NCI-H524 treated with DMSO at 0.1 percent for 48 hours (cell line): ENCODE measurements at places on chromosomes 12 and 14.

GRCh38 chr12:46390881-46391280, 18.3 kb upstream of the SLC38A2 start:
- DNase-seq: no peak

- DNase-seq: no peak
These were observed 155.5 kb downstream of the SYT1 start for GRCh38 chr12:79020106-79020505.

DNA sequence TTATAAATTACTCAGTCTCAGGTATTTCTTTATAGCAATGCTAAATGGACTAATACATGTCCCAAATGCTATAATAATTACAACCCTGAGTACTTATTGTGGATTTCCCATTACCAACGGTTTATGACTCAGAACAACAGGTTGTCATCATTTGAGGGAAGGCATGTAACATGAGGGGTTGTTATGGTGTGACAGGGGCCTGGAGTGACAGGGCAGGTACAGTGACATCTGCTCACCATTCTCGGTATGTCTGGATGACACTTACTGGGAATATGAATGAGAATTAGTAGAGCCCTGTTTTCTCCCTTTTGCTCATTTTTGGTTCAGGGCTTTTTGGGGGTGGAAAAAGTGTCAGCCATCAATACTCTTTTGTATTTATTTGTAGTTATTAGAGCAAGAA, 36.2 kb upstream of the FERMT2 start:
- peak; percentile 22 for DNase-seq

DNA sequence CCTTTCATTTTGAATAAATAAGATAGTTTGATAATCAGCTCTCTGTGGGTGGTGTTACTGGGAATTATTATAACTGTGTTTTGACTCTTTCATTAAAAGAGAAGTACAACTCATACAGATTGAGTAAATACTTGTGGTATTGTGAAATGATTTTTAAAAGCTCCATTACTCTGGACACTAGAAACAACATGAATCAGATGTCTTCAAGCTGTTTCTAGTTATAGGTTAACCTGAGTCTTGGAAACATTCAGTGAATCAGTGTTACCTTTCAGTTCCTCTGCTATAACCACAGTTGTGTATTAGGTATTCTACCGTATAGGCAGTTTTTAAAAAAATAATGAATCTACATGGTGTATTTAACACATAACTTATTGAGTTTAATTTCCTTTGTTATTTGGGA, 128.4 kb upstream of the SSTR1 start:
- no peak for DNase-seq

DNA sequence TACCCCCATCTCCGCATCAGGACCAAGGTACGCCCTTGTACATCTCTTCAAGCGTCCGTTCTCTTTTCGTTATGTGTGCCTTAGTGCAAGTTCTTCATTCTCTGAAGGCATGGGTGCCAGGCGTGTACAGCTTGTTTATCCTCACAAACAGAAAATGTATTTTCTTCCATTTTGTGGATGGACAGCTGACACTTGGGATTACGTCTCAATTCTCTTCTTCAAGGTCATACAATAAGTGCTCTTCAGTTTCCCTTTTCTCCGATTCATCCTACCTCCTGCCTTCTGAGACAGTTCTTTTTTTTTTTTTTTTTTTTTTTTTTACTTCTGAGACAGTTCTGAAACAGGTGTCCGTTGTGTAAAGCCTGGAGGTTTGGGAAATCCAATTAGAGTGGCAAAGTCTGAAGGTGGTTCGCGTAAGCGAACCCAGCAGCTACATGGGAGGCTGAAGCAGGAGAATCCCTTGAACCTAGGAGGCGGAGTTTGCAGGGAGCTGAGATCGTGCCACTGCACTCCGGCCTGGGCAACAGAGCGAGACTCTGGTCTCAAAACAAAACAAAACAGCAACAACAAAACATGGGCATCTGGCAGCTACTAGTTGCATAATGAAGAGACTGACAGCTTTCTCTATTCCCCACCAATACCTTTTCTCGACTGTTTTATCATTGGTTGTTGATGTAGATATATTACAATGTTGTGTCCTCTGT, 734 bp downstream of the COX6A1 start:
- DNase-seq: no peak

GRCh38 chr12:95462081-95462480, 11.9 kb upstream of the METAP2 start:
- DNase-seq: no peak

GRCh38 chr12:117013726-117014125, 85.5 kb downstream of the TESC start:
- DNase-seq: no peak

DNA sequence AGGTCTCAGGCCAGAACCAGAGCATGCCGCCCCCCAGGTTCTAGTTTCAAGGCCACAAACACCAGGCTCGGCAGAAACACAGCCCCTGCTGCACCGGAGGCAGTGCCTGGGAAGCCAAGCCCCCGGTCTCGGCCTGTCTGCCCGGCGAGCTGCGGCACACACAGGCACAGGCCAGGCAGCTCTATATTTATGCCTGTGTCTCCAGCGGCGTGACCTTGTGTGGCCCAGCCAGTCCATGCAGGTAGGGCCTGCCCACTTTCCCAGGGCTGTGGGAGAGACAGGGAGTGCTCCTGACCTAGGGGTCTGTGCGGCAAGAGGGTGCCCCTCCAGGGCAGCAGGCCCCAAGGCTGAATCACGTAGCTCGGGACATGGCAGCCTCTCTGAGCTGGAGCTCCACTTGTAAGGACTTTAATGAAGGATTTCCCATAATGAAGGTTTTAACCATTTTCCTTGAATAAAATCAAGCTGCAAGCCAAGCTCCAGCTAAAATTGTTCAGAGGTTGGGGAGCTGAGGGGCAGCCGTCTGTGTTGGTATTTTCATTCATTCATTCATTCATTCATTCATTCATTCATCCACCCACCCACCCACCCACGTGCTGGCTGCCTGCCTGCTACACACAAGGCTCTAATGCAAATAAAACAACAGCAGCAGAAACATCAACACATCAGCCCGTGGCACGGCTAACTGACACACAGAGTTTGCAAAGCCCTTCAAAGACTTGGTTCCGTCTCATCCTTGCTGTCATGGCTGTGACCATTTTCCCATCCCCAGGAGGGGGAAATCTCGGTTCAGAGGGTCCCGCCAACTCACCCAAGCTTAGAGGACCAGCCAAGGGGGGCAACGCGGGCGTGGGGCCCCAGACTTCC, 92.0 kb downstream of the RFLNA start:
- no peak for DNase-seq

GRCh38 chr12:90102957-90103652, 394.5 kb upstream of the ATP2B1 start:
- no peak for DNase-seq

DNA sequence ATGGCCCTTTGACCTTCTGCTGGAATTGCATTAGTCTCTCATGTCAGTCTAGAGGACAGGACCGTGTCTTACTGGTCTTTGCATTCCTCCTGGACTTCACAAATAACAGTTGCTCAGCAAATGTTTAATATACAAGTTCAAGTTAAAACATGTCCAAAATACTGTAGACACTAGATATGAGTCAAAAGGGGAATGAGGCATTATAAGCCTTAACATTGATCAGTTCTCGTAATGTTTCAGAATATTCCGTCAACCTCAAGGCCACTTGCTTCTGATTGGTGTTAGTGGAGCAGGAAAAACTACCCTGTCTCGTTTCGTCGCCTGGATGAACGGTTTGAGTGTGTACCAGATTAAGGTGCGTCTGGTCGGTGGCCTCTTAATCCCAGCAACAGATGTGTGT, 59.9 kb downstream of the HSP90AA1 start:
- peak; percentile 24 for DNase-seq

DNA sequence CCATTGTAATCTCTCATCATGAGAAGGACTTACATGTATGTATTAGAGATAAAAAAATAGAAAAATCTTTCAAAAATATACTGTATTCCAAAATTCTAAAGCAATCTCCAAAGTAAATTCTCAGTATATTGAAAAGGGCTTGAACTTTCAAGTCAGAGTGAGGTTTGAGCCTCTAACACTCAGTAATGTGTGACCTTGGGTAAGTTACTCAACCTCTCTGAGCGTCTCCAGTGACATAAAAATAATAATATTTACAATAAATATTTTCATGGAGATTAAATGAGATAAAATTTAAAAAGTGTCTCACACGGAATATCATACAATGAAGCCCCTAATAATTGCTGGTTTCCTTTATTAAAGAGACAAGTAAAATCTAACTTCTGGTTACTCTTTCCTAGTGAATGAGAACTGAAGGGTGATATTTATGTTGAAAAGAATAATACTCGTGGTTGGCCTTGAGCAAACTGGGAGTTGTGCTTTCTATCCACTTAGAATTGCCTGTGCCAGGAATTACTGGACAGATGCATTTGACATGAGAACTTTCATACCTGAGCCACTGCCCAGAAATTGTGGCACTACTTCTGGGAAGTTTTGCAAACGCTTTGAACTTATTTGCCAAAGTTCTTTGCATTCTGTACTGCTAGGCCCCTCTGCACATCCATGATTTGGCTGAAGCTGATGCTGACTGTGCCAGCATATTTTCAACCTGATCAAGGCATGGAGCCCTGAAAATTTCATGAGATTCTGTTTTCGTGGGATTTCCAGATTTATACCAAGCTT, 933.7 kb downstream of the GALC start:
- DNase-seq: no peak

GRCh38 chr12:122452701-122453285, 30.3 kb upstream of the CLIP1 start:
- no peak for DNase-seq

- no peak for DNase-seq
These were observed 271.2 kb downstream of the EGLN3 start for GRCh38 chr14:33679461-33680225.

GRCh38 chr12:16526693-16527092, 79.3 kb downstream of the LMO3 start:
- no peak for DNase-seq

- no peak for DNase-seq
These were observed 33.1 kb downstream of the CPSF6 start for GRCh38 chr12:69272511-69272910.

DNA sequence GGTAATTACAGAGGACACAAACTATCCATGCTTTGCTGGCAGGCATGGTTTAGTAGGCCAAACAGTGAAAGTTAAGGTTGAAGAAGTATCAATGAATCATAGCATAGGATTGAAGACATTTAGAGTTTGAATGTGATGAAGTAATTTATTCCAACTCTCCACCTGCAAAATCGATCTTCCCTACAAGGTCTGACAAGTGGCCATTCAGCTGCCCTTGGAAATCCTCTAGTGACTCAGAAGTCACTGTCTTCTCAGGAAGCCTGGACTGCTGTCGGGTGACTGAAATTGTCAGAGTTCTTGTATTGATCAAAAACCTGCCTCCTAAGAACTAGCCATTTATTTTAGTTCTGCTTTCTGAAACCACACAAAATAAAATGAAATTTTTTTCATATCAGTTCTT, 17.7 kb upstream of the STXBP6 start:
- DNase-seq: no peak
